ENCODE measurements at places on chromosomes 1 and 21.

DNA sequence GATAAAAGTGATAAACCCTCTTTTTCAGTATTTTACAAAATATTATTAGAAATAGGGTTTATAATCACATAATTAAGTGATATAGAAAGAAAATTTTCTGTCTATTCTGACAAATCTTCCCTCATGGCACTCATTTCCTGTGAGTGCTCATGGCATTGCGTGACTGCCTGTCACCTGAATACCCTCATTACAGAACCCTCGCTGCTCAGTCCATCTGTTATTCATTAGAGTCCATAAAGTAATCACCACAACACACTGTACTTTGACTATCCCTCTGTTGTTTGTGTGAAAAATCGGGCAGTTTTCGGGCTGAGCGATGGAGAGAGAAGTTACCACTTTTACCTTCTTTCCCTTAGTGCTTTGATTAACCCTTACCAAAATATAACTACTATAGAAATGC is 100.4 kb upstream of the BRINP3 start:
- no peak for DNase-seq

- DNase-seq = no peak
Observed at GRCh38 chr1:117209094-117209493, 1.6 kb downstream of the VTCN1 start.

GRCh38 chr1:32683397-32683796 is 19.2 kb downstream of the SYNC start:
- no peak for DNase-seq

DNA sequence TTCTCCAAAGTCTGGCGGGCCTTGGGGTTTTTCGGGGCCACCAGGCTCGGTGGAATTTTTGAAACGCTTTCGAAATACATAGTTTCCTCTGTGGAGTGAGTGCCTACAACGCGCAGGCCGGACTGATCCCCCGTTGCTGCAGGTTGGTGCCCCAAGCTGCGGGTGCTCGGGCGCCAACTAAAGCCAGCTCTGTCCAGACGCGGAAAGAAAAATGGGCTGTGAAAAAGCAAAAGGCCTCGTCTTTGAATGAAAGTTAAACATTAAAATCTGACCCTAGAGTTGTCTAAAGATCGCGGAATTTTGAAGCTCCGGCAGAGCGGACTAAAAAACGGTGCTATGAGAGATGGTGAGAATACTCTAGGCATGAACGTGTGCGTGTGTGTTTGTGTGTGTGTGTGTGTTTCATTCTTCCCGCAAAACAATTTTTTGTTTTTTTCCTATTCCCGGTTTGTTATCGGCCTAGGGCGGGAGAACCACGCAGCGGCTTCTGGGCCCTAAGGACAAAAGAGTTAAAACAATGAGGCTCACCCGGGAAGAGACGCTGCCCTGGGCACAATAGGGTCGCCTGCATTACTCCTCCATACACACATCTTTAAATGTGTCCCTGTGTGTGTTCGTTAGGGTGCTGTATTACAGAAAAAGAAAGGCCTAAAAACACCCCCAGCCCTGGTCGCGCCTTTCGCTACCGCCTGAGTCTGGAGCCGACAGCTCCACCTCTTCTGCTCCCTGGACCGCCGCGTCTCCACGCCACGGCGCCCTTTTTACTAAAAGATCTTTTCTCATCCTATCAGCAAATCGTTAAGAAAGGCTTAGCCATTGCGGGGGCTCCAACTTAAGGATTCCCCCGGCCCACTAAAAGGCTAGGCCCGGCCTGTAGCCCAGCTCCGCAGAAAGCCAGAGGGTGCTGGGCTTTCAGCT is 3.2 kb downstream of the TBX15 start:
- DNase-seq = no peak

GRCh38 chr1:203126151-203126865 is 1.2 kb upstream of the ADORA1 start:
- DNase-seq = no peak

DNA sequence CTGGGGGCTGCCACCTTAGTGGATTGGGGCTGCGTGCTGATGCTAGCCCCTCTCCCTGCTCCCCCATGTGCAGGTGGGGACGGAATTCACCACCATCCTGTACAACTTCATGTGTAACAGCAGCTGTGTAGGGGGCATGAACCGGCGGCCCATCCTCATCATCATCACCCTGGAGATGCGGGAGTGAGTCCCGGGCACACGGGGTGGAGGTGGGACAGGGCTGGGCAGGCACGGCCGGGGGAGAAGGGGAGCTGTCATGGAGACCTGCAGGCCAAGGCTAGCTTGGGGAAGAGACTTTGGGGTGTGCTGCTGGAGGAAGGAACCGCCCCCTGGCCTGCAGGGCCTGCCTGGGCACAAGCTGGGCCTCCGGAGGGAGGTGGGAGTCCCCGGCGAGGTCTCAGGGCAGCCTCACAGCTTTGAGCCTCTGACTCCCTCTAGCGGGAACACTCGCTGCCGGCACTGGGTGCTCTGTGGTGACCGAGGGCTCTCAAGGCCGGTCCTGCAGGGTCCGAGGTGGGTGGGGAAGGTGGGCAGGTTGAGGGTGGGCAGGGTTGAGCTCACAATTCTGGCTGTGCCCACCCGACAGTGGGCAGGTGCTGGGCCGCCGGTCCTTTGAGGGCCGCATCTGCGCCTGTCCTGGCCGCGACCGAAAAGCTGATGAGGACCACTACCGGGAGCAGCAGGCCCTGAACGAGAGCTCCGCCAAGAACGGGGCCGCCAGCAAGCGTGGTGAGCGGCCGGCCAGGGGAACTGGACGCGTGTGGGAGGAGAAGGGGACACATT is 25.0 kb upstream of the CCDC27 start:
- no peak for DNase-seq

DNA sequence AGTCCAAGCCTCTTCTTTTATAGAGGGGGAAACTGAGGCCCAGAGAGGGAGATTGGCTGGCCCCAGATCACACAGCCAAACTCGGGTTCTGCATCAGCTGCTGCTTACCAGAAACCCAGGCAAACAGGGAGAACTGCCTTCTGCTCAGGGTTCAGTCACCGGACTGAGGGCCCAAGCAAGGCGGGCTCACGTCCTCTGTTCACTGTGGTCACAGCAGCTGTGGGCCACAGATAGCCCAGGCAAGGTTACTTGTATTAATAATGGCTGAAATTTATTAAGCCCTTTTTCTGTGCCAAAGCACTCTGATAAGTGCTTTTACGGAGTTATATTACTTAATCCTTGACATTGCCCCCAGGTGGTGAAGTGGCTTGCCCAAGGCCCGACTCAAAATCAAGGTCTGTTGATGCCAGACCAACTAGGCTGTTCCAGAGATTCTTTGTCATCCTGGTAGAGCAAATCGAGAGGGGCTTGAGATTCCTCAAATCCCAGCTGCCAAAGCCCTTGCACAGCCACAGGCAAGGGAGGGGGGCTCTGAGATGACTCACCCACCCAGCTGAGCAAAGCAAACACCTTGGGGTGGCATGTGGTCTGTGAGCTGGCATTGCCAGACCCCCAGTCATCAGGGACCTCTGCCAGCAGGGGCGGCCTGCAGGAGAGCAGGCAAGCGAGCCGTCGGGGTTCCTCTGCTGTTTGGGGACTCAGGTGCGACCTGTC is 36.5 kb downstream of the EPHB2 start:
- no peak for DNase-seq

- DNase-seq = no peak
Observed at GRCh38 chr1:152753586-152753985, 4.2 kb upstream of the KPRP start.

GRCh38 chr21:14977814-14978213 is 87.0 kb downstream of the NRIP1 start:
- DNase-seq = no peak

GRCh38 chr21:27647921-27648320 is 681.0 kb upstream of the ADAMTS5 start:
- no peak for DNase-seq

DNA sequence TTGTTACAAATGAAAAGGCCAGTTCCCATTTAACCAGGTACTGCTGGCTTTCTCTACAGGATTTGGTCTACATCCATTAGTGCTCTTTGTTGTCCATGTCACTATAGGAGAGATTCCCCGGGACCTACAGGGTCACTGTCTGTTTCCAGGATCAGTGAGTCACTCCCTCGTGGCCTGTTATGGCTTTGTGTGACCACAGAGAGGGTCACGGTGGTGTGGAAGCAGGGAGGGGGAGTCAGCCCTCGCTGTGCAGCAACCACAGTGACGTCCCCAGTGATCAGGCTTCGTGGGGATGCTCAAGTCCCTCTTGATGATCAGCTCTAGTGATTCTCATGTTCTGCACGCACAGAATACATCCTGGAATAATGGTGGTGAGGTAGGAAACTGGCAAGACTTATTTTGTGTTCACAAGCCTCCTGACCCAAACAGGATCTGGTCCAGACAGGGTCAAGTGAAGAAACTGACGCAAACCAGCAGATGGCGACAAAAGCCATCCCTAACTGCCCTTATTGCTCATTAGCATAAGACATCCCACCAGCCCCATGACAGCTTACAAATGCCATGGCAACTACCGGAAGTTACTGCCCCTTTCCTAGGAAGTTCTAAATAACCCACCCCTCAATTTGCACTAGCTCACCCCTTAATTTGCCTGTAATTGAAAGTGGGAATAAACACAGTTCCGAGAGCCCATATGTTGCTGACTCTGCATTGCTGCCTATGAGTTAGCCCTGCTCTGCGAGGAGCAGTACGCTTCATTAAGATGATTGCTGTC is 98.5 kb downstream of the DISC1 start:
- DNase-seq = no peak

DNA sequence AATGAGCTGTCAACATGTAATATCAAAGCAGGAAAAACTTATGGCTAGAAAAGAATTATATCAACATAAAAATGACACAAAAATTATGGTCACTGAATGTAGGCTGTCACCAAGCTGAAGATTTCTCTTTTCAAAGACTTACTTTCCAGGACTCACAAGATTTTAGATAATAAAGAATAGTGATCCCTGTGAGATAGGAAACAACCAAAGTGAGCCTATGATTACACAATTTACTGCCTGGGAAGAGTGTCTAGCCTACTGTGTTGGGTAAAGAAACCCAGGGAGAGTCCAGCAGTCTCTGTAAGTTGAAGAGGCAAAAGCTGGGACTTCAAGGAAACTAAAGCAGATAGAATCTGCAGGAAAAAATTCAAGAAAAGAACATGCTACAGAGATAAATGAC is 20.2 kb upstream of the RGS1 start:
- no peak for DNase-seq

GRCh38 chr1:22351768-22352080 is 99.9 kb upstream of the ZBTB40 start:
- no peak for DNase-seq

- peak; percentile 3 for DNase-seq
Observed at GRCh38 chr1:184433956-184434502, 47.2 kb downstream of the C1orf21 start.

- no peak for DNase-seq
Observed at GRCh38 chr1:89298461-89298860, 25.8 kb upstream of the GBP5 start.

DNA sequence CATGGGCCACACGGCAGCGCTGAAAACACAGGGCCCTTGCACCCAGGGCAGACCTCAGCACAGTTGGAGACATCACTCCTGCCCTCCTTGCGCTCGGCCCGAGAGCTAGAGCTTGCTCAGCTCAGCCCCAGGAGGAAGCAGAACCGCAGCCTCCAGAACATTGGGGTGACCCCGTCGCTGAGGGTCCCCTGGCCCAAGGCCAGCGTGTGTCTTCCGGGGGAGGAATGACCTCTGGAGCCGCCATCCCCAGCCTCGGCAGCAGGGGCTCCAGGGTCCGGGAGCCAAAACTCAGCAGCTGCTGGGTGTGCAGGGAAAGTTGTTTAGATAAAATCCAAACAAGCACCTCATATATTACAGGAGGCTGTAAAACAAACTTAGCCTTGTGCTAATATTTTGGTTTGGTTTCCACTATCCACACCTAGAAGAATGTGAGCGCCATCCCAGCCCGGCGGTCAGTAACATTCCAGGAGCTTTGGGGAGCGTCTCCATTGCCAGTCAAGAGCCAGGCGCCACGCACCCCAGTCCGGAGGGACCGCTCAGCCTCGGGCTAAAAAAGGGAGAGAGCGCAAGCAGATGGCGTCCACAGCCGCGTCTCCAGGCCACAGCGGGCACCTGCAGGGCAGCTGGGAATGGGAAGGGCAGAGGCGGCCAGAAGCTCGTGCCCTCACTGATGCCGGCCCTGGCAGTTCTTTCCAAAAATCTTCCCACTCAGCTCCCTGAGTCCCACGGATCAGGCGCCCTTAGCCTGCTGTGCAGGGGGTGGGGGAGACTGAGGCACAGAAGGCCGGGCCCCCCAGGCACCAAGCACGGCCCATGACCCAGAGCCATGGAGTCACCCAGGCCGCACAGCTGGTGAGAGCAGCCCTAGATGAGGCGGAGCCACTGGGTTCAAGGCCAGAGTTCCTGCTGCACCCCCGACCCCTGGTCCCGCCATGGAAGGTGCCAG is 52.0 kb downstream of the SLX9 start:
- no peak for DNase-seq

DNA sequence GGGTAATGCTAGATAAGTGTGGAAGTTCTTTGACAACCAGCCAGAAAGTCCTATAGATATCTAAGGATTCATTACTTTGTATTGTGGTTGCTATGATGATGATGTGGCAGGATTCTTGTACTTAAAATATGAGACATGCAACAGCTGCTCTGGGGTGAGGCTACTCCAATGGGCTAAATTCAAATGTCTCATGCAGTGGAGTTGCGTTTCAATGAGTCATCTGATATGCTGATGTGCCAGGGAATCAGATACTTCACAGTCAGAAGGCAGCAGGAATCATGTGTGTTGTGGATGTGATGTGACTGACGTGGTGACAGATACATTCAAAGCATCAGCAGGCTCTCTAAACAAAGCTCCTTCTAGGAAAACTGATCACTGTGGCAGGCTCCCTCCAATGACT is 66.5 kb downstream of the TSEN15 start:
- no peak for DNase-seq

GRCh38 chr1:32954168-32954567 is 10.4 kb downstream of the RNF19B start:
- DNase-seq = no peak

GRCh38 chr1:95582746-95583145 is 348.7 kb downstream of the RWDD3 start:
- DNase-seq = no peak

DNA sequence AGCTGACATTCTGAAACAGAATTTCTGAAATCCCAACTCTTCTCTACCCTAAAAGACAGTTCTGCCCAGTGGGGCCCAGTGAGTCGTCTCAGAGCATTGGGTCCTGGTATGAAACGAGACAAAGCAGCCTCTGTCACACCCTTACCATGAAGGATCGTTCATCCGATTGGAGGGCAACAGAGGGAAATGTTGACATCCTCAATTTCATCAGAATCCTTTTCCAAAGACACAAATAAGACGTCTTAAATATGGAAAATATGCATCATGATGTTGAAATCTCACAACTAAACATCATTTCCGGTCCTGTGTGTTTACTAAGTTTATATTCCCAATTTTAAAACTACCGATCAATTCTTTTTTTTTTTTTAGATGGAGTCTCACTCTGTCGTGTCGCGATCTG is 112.1 kb upstream of the SLC45A1 start:
- DNase-seq = no peak

DNA sequence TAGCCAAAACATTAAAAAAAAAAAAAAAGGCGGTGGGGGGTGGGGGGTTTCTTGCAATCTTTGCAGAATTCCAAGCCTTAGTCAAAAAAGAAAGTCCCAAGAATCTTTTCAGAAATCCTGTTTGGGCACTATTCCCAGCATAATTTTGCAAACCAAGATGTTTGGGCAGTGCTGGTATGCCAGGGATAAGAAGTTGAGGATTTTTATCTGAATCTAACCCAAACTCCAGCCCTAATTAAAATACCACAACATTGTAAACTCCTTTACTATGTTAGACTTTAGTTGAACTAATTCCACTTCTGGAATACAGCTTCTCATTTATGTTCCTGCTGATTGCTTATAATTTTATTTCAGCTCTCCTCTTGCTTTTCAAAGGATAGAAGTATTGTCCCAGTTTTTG is 504.1 kb upstream of the ADGRL2 start:
- DNase-seq = no peak

Data from NCI-H1436 treated with DMSO at 0.1 percent for 48 hours (cell line).